Activated CD4-positive, alpha-beta T cell treated with anti-CD3 and anti-CD28 coated beads, Interleukin-2, amount 10 ng/mL, durations not matched to agents 24 days and 14 days (primary cell): ENCODE measurements at places on chromosomes 16 and 17.

GRCh38 chr17:79838522-79839274 lies 542 bp downstream of the CBX4 start:
- peak; percentile 88 for DNase-seq

GRCh38 chr16:26976873-26977272 lies 89.9 kb upstream of the C16orf82 start:
- DNase-seq = no peak

GRCh38 chr17:40618754-40619625 lies 28.6 kb downstream of the SMARCE1 start:
- DNase-seq = peak; percentile 56

GRCh38 chr16:81076566-81077075 lies 417 bp downstream of the C16orf46 start:
- DNase-seq = peak; percentile 98

GRCh38 chr17:22270381-22270780 lies 578.1 kb downstream of the KCNJ18 start:
- DNase-seq = no peak
